GM12892 (cell line): ENCODE measurements at places on chromosomes 1 and 21.

- DNase-seq = no peak
These were observed 817.9 kb downstream of the PLA2G4A start for GRCh38 chr1:187646536-187647107.

DNA sequence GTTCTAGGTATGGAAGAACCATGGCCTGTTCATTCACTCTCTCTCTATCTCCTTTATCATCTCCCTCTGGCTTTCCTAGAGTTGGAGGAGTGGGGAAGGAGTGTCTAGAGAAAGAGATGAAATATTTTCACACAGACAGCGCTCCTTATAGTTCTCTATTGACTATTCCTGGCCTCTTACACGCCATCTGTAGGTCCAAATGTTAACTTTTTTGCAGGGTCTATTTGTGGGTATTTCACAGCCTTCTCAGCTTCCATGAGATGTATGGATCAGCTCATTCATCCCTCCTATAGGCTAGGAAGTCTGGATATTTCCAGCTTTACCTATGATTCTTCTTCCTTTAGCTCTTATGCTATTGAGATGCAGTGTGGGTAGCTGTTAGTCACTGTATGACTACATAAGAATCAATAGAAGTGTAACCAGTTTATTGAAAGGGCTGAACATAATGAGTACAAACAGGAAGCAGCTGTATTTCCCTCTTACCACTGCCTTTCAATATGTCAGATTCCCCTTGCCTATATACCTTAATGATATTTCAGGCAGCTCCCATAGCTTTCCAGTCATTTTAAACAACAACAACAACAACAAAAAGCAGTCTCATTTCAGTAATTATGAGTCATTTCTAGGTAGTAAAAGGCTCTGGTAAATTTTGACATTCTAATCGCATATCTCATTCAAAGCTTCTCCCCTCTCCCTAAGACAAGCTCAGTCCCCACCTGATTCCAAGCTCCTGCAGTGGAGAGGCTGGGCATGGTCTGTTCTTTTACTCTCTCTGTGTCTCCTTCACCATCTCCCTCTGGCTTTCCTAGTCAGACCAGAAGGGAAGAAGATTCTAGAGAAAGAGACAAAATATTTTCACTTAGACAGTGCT is 149.5 kb downstream of the TTLL7 start:
- DNase-seq = no peak

GRCh38 chr1:151680826-151681225 is 35.8 kb downstream of the CELF3 start:
- no peak for DNase-seq

GRCh38 chr1:109341944-109342930 is 35.4 kb upstream of the MYBPHL start:
- no peak for DNase-seq

GRCh38 chr1:178506177-178506576 is 6.7 kb upstream of the TEX35 start:
- DNase-seq = no peak

- DNase-seq = no peak
These were observed 26.2 kb downstream of the SLC44A3 start for GRCh38 chr1:94846308-94846707.

GRCh38 chr1:116854403-116854690 is 55.4 kb upstream of the PTGFRN start:
- no peak for DNase-seq

DNA sequence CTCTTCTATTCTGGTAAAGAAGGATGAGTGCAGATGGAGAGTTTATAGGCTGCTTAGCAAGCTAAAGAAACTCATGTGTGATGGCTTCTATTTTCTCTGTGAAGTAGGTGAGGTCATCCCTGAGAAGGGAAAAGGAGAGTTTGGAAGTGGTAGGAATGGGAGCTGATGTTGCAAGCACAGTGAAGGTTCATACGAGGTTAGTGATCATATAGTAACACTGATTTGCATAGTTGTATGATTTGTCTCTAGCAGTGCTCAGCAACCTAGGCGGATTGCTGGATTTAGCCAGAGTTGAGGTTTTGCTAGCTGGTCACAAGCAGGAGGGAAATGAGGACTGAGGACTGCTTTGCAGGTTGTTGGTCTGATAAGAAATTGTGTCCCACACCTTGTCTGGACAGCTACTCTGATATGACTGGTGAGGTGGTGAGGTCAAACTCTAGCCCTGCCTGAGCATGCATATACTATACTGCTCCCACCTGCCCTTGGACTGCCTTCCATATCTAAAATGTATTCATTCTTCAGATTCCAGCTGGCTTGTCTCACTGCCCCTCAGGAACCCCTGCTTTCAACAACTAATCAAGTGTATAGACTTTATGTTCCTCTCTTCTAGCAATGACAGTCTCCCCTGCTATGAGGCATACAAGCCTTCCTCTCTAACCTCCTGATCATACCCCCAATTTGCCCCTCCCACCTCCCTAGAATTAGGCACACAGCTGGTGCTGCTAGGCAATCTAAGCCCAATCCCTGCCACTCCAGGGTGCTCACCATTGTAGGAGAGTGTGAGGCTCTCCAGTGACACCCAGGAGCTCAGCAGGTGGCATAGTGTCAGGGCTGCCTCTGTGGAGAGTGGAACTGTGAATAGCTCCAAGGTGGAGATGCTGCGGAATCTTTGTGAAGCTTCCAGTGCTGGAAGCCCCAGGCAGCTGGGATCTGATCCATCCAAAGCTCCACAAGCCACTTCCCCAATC is 18.5 kb downstream of the LRRC41 start:
- DNase-seq = no peak

GRCh38 chr1:235709018-235709417 is 59.4 kb upstream of the GNG4 start:
- no peak for DNase-seq

- no peak for DNase-seq
These were observed 314.1 kb upstream of the USP25 start for GRCh38 chr21:15415541-15416261.

DNA sequence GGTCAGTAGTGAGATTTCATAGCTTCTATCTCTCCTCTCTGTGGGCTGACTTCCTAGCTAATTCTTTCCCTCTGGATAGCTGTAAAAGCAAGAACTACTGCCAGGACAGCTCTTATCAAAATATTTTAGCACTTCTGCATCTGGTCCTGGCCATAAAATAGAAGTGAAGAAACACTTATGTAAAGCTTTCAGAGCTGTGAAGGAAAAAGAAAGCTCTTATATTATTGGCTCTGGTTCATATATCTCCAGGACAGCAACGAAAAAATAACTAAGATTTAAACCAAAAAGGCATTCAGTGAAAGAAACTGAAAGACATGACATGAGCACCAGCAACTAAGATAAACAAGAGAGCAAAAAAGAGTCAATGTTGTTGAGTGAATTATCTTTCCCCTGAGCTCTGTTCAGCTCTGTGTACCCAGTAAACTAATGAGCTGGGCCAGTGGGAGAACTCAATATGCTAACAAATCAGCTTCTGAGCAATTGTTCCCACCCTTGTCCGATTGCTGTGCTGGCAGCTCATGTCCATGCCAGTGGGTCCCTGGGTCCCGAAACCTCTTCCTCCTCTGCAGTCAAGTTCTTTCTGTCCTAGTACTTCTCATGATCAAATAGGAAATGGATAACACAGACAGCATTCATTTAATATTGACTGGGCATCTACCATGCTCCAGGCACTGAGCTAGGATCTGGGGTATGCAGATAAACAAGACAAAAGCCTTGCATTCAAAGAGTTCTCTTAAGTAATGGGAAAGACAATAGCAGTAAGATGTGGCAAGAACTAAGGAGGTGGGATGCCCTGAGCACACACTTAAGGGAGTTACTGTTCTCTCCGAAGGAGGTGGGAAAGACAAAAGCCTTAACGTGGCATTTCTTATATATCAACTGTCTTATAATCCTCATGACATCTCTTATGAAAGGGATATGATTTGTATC is 45.3 kb upstream of the MAN1A2 start:
- no peak for DNase-seq

DNA sequence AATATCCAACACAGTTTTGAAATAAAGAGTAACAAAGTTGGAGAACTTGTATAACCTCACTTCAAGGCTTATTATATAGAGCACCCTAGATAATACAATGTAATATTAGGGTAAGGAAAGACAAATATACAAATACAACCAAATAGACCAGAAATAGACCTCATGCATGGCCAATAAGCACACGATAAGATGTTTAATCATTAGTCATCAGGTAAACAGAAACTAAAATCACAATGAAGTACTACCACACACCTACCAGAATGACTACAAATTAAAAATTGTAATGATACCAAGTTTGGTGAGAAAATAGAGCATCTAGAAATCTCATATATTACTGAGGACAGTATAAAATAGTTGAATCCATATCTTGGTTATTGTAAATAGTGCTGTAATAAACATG is 20.3 kb upstream of the CTTNBP2NL start:
- DNase-seq = no peak

DNA sequence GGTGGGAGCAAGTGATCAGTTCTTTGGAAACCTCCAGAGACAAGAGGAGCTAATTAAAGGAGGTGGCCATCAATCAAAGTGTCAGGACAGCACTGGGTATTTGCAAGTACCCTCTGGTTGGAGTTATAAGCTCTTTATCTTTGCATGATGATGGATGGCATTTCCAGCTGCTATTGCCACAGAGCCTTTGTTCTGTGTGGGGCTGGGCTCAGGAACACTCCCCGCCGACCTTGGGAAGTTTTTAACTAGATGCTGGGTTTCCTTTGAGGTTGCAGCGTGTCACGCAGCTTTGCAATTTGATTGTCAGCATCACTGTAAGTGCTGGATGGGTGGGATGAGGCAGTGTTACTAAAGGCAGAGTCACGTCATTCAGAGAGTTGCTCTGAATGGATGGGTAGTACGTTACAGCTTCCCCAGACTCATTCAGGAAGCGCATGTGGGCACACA is 68.9 kb downstream of the CNIH3 start:
- no peak for DNase-seq

DNA sequence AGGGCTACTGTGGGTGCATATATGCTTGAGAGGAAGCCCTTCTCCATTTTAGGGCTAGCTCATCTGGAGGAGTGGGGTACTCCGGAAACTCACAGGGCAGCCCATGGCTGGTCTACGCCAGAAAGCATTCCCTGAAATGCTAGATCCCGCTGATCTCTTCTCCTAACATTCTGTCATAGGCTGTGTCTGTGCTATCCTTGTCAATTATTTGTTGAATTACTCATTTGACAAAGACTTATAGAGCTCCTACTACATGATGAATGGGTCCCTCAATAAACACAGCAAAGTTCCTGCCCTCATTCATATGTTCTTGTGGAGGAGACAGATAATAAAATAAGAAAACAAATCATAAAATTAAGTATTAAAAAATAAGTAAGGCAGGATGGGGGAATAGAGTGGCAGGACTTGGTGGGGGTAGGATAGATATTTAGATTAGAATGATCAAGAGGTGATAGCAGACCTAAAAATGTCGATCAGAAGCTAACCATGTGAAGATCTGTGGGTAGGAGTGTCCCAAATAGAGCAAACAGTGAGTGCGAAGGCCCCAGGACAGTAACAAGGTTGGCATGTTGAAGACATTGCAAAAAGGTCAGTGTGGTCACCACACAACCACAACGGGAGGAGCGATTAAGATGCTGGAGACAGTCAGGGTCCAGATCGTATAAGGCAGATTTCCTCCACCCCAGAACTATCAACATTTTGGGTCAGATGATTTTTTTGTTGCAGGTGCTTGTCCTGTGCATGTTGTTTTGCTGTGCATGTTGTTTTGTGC is 13.2 kb downstream of the NGF start:
- DNase-seq = no peak

DNA sequence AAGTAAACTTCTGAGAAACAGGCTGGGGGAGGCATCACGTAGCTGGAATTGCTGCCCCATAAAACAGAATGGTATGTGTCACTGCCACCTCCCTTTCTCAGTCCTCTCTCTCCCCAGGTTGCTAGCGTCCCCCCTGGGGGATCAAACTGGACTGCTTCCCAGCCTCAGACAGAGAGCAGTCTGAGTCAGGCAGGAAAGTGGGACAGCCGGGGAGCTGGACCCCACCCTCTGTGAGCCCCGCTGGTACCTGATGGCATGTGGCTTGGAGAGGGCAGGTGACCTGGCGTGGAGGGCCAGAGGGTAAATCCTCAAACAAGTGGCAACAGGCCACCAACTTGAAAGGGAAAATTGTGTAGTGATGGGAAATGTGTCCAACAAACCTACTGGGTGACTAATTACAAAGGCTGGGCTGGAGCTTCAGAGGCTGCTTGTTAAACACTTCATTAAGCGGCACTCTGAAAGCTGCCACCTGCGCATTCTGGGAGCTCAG is 1.0 kb upstream of the SFN start:
- DNase-seq = no peak

- DNase-seq = no peak
These were observed 66.7 kb downstream of the MAN1A2 start for GRCh38 chr1:117433943-117434342.

GRCh38 chr1:239125027-239125426 is 261.3 kb upstream of the CHRM3 start:
- no peak for DNase-seq

GRCh38 chr1:230370109-230370508 is 56.0 kb downstream of the PGBD5 start:
- no peak for DNase-seq

DNA sequence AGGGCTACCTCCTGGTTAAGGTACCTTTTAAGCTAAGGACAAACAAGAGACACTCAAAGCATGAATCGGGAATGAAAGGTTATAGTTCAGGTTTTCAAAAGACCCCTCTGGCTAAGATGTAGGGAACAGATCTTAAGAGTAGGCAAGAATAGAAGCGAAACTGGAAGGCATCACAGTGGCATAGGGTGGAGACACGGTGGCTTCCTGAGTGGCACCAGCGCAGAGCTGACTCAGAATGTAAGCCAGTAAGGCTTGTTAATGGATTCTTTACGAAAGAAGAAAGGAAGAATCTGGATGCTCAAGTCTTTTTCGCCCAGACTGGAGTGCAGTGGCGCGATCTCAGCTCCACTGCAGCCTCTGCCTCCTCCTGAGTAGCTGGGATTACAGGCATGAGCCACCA is 21.2 kb downstream of the PADI6 start:
- DNase-seq = no peak

DNA sequence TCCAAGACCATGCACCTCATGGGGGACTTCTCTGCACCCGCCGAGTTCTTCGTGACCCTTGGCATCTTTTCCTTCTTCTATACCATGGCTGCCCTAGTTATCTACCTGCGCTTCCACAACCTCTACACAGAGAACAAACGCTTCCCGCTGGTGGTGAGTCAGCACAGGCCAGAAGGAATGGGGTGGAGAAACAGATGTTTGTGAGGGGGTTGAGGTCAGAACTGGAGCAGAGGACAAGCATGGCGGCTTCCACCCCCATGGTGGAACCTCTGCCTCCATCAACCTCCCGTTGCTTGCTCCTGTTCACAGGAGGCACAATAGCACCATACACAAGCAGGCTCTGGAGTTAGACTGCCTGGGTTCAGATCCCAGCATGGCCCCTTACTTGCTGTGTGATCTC is 6.9 kb upstream of the ATXN7L2 start:
- DNase-seq = no peak

- DNase-seq = peak; percentile 72
These were observed 3.3 kb downstream of the RIPPLY3 start for GRCh38 chr21:37009740-37010341.
